ENCODE measurements at places on chromosomes 12 and 14. TPM values are rescaled to one million over a fixed set of nuclear protein-coding genes. Genes with fewer than 3 reads are reported as not detected.

TEX22 gene
- total RNA-seq, result 7.0 TPM

TEX52 gene
- not detected for total RNA-seq

DGKA gene
- total RNA-seq, result 52.3 TPM

RPL10L gene
- total RNA-seq, result not detected

PDZRN4 gene
- 12.4 TPM for total RNA-seq

KRT79 gene
- not detected for total RNA-seq

SLC2A14 gene
- 3.5 TPM for total RNA-seq

SIX4 gene
- total RNA-seq, result 3.9 TPM

HOXC11 gene
- not detected for total RNA-seq

PTMS gene
- total RNA-seq, result 250 TPM

COL2A1 gene
- 0.32 TPM for total RNA-seq

AMN gene
- 0.31 TPM for total RNA-seq

FSCB gene
- not detected for total RNA-seq

TSPAN11 gene
- 3.6 TPM for total RNA-seq

LRP1-AS gene
- not detected for total RNA-seq

BATF gene
- not detected for total RNA-seq

HEATR5A gene
- total RNA-seq, result 32.1 TPM

CPNE6 gene
- total RNA-seq, result 97.7 TPM

P2RX7 gene
- 85.4 TPM for total RNA-seq

EIF2S3B gene
- total RNA-seq, result 0.81 TPM

ZNF140 gene
- total RNA-seq, result 14.7 TPM

SLC22A17 gene
- 544 TPM for total RNA-seq

TMPRSS12 gene
- total RNA-seq, result not detected

CLEC1B gene
- not detected for total RNA-seq

NYNRIN gene
- total RNA-seq, result 10.5 TPM

FGD6 gene
- total RNA-seq, result 19.3 TPM

OR6C2 gene
- total RNA-seq, result not detected

VAMP1 gene
- total RNA-seq, result 146 TPM

C12orf60 gene
- 4.2 TPM for total RNA-seq

TM7SF3 gene
- total RNA-seq, result 91.4 TPM

Data from dorsolateral prefrontal cortex (tissue), 122 donors.